ENCODE measurements at places on chromosomes 6 and 20.

DNA sequence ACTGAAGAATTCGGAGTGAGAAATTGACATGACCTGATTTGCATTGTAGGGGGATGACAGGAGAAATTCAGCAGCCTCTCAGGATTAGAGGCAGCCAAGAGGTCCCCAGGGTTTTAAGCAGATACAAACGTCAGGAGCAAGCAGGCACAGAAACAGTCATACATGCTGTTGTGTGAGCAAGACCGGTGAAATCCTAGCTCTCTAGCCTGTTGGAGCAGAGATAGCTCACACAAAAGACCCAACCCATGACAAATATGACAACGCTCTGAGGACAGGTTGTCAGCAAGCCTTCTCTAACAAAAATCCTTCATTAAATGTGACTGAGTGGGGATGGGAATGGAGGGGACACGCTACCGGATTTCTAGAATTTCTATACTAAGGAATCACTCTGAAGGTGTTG lies 23.0 kb upstream of the AKAP12 start:
- DNase-seq, result no peak

DNA sequence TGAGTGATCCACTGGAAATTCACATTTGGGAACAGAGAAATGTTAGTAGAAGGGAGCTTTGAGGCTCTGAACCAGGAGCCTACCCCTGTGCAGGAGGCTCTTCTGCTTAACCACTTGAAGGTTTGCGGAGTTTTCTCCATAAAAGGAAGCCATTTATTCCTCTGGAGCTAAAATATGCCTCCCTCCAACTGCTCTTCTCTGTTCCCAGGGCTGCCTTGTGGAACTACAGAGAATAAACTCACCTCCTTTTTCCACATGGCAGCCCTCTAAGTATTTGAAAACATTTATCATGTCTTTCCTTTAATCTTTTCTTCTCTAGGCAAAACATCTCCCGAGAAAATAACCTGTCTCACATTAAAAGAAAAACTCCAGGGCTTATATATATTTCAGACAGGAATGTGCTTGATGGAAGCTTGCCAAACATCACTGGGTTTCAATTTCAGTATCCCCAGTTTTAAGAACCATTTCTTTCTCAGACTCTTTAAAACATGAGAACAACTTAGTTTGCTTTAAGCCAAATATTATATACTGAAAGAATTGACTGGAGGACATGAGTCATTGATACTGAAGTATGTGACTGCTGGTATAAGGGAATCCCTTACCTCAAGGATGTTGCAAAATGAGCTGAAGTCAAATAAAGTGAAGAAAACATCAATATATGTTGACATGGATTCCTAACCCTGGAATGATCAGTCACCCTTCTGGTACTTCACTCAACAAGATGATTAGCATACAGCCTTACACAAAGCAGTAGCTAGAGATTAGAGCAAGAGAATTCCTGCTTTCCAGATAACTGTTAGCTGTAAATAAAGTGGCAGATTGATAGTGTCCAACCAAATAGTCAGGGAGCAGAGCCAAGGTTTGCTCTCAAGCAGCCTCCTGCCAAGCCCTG lies 74.0 kb downstream of the ZBTB2 start:
- no peak for DNase-seq

GRCh38 chr20:35823147-35823546 lies 51.3 kb downstream of the PHF20 start:
- no peak for DNase-seq

GRCh38 chr20:62141397-62142251 lies 1.6 kb downstream of the PSMA7 start:
- DNase-seq, result no peak

Data from amygdala (tissue), 56 donors.